ENCODE measurements at places on chromosomes 5 and 9.

GRCh38 chr9:131580358-131580757 is 35.0 kb downstream of the PRRT1B start:
- no peak for DNase-seq

DNA sequence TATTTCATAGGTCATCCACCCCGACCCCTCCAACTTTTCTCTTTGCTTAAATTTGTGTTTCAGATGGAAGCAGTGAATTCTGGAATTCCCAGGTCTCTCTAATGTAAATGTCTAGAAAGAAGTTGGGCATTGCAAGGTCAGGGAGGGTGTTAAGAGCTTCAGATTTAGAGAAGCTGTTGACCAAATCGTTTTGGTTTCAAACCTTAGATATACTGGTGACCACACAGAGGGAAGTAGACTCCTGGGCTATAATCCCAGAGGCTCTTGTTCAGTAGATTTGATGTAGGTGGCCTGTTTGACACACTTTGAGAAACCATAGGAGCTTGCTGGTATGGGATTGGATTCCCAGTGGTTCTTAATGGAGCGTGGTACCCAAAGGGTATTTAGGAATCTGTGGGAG is 137.3 kb upstream of the KLF9 start:
- no peak for DNase-seq

DNA sequence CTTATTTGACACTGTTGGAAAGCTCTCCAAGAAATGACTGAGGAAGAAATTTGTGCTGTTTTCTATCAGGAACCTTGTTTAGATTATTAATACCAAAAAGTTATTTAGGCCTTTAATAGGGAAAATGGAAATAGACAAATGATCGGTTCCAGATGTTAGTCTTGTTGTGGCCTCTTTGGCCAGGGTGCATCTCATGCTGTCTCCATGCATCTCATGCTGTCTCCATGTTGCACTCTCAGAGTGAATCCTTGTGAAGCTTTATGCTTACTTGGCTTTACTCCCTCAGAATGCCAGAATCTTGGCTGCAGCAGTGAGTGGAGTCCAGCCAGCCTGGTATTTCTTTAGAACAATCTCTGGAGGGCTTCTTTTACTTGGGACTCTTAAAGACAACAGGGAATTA is 185.5 kb downstream of the ARHGAP26 start:
- no peak for DNase-seq

- DNase-seq, result no peak
Measured at GRCh38 chr5:92674321-92674720, 906.7 kb downstream of the NR2F1-AS1 start.

- no peak for DNase-seq
Measured at GRCh38 chr5:123176938-123177275, 87.9 kb downstream of the PRDM6 start.

DNA sequence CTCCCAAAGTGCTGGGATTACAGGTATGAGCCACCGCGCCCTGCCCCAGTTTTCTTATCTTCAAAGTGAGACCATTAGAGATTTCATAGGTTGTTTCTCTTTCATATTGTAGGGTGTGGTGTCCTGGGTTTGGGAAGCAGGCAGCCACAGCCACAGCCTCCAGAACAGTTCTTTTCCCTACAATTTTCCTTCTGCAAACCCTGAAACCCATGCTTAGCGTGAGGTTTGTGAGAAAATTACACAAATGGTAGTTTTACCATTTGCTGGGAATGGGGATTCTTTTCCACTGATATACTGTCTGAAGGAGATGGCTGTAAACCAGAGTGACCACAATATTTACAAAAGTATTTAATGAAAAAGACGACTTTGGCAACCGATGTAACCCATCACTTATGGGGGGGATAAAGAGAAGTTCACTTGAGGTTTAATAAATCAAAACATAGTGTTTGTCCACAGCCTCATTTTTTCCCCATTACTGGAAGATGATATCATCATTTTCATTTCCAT is 26.7 kb upstream of the ECM2 start:
- no peak for DNase-seq

DNA sequence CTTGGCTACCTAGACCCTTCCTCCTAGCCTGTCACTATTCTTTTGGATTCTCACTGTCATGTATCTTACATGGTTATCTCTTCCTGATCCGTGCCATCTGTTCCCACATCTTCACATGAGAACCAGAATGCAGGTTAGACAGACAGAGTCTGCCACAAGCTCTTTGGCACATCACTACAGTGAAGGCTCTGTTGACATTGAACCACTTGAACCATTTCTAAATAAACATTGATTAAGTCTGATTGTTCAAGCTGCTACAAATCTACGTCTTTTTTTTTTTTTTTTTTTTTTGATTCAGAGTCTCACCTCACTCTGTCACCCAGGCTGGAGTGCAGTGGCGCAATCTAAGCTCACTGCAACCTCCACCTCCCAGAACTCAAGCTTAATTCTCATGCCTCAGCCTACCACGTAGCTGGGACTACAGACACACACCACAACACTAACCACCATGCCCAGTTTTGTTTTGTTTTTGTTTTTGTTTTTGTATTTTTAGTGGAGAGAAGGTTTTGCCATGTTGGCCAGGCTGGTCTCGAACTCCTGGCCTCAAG is 85.1 kb upstream of the LRRTM2 start:
- no peak for DNase-seq

GRCh38 chr9:133990366-133991213 is 1.5 kb downstream of the VAV2 start:
- DNase-seq, result peak; percentile 71

DNA sequence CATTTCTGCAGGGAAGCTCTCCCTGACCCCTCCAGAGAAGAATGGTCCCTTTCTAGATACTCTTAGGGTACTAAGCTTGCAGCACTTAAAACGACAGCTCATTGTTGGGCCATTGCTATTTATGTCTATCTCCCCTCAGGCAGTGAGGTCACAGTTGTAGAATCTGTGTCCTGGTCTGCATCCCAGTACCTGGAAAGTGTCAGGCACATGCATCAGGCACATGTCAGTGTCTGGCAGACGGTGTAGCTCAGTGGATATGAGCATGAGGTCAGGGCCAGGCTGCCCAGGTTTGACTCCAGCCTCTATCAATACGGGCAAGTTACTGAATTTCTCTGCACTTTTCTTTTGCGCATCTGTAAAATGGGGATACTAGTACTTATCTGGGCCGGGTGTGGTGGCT is 22.2 kb upstream of the EEIG1 start:
- no peak for DNase-seq

- DNase-seq, result no peak
Measured at GRCh38 chr9:95815133-95815532, 60.4 kb upstream of the ERCC6L2 start.

GRCh38 chr9:88013035-88013434 is 38.7 kb upstream of the CDK20 start:
- no peak for DNase-seq

- no peak for DNase-seq
Measured at GRCh38 chr5:6832994-6833393, 119.8 kb downstream of the TENT4A start.
